ENCODE measurements at places on chromosomes 6 and 20.

- no peak for DNase-seq
Observed at GRCh38 chr6:26411751-26412150, 9.7 kb downstream of the BTN3A1 start.

DNA sequence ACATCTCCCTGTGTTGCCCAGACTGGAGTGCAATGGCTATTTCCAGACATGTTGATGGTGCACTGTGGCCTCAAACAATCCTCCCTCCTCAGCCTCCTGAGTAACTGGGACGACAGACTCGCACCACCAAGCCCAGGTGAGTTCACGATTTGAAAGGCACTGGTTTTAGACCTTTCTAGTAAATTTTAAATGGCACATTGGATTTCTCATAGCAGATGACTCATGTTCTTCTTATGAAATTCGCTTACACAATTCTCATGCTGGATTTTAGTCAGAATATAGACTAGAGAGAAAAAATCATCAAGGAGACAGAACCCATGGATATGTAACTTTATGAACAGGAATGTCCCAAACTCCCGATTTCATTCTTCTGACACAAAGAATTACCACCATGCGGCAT lies 18.1 kb upstream of the PXDC1 start:
- DNase-seq: no peak

DNA sequence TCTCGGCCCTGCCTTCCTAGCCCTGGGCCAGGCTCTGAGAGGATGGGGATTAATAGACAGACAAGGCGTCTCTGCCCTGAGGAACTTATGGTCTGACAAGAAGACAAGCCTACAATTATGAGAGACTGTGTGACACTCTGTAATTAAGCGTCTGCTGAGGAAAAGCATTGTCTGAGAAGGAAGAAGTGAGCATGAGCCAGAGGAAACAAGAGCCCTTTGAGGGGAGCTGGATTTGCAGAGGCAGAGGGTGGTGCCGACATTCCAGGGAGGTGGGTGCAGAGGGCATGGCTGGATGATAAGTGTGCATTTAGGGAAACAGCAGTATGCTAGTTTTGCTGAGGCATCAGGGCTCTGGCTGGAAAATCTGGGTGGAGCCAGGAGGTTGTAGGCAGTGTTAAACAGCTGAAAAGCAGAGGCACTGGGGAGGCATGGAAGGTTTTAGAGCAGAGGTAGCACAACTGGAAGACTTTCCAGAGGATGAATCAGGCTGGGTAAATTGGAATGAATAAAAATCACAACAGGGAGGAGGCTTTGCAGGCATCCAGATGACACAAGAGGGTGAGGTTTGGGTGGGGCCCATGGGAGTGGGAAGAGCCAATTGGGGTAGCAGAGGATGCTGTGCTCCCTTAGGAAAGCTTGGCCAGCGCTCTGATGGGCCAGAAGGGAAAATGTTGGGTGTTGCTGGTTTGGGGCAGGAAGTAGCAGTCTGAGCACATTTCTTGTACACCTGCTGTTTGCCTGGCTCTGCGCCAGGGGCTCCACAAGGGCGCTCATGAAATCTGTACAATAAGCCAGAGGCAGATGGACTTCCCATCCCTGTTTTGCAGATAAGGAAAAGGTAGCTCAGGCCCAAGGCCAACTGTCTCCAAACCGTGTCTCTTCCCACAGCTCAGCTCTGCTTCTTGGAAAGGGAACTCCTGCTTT lies 74.0 kb upstream of the MYL9 start:
- DNase-seq: peak; percentile 54

GRCh38 chr6:46014511-46015118 lies 1.0 kb downstream of the CLIC5 start:
- no peak for DNase-seq

GRCh38 chr6:128135325-128135724 lies 234.5 kb upstream of the THEMIS start:
- DNase-seq: no peak

DNA sequence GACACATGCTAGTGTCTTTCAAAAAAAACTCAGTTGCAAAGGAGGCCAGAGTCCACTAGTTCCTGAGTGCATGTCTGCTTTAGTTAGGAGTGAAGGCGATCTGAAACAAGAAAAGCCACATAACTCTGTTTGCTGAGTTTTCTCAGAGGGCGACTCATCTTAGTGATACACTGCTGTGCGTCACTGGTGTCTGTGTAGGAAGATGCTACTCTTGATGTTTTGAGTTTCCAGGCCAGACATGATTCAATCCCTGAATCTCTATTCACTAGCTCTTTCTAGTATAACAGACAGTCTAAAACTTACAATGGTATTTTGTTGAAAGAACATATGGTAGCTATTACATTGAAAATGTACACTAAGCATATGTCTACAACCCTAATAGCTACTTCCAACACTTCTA lies 60.9 kb downstream of the GFRAL start:
- DNase-seq: no peak

- no peak for DNase-seq
Observed at GRCh38 chr6:150301846-150302519, 66.8 kb upstream of the IYD start.

- DNase-seq: no peak
Observed at GRCh38 chr6:45757443-45758130, 258.1 kb downstream of the CLIC5 start.

- no peak for DNase-seq
Observed at GRCh38 chr6:31351401-31352309, 5.3 kb downstream of the HLA-B start.

DNA sequence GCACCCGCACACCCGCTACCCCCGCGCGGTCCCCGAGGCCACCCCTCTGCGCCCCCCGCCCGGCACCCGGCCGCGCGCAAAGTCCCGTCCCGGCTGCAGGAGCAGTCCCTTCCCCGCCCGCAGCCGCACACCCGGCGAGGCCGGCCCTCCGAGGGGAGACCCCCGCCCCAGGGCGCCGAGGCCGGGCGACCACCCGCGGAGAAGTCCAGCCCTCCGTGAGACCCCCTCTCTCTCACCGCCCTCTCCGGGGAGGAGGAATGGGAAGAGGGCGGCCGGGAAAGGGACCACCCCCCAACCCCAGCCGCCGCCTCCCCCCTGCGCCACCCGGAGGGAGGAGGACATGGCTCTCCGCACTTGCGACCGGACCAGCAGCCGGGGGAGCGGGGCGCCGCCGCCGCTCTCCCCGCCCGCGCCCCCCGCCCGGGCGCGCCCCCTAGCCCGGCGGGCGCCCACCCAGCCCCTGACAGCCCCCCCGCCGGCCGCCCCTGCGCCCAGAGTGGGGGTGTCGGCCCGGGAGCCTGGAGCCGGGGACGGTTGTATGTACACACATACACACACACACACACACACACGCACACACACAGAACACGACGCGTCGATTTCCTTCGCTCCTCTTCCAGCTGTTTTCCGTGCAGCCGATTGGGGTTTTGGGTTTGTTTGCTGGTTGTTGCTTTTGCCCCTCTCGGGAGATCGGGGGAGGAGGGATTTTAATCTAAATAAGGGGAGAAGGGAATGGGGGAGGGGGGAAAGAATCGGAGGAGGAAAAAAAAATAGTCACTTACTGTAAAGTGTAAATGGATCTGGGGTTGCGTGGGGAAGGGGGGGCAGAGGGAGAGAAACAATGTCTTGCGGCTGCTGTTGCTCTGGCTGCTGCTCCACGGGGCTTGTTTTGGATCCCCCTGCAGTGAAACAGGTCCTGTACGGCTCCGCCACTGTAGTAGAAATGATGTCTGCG lies at the start of gene ATXN1:
ATXN1 (minus strand) TSS at position 945 of the 955 bp plus-strand sequence.
- peak; percentile 77 for DNase-seq

DNA sequence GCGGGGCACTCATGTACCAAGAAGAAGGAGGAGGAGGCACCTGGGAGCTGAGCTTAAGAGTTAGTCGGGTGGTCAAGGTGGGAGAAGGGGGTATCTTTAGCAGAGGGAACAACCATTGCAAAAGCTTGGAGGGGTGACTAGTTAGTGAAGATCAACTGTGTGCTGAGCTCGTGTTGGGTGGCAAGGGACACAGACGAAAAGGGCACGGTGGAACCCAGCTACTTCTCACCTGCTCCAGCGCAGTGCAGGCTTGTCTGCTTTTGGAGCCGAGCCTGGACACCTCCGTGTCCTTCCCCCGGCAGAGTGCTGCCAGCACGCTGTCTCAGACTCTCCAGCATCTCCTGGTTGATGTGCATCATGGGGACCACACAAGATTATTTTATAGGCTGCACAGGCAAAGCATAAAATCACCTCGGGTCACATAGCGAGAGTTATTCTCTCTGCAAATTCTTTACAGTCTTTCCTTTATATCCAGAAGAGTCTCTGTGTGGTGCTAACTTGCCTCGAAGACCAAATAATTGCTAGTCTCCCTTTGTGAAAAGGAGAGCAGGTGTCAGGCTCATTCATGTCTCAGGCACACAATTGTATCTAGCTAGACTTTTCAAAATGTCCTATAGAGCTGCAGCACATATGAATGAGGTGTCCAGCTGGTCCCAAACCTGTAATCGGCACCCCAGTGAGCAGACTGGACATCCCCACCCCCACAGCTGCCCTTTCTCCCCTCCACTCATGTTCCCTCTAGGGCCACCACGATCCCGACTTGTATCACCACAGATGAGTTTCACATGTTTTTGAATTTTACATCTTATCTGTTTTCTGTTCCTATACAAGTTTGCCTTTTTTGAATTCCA lies 123.4 kb downstream of the CEBPB start:
- DNase-seq: no peak

DNA sequence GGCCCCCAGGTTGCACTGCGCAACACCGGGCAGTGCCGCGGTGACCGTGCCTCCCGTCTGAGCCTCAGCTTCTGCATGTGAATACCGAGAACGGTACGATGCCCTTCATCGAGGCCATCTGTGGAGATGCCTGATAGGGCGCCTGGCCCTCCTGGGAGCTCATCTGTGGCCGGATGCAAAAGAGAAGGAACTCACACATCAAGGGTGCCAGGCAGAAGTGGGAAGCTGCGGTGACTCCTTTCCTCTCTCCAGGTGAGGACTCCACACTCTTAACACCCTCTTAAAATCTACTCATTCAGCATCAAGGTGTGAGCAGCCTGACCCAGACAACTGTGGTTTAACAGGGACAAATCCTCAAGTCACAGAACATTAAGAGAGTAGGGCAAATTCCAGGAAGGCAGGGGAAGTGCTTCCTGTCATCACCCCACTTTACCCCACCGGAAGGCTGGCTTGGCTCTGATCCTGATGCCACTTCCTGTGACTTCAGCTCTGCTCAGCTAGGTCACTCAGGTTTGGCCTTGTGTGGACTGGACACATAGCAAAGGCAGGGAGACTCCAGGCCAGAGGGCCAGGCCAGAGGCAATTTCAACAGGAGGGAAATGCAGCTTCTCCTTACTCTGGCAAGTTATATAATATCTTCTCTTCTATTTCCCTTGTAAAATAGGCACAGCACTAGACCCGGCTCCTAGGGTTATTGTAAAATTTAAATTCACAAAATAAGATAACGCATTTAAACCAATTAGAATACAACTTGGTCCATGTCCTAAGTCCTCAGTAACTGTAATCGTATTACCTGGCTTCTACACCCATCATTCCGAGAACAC lies 69.4 kb downstream of the CPNE5 start:
- no peak for DNase-seq

DNA sequence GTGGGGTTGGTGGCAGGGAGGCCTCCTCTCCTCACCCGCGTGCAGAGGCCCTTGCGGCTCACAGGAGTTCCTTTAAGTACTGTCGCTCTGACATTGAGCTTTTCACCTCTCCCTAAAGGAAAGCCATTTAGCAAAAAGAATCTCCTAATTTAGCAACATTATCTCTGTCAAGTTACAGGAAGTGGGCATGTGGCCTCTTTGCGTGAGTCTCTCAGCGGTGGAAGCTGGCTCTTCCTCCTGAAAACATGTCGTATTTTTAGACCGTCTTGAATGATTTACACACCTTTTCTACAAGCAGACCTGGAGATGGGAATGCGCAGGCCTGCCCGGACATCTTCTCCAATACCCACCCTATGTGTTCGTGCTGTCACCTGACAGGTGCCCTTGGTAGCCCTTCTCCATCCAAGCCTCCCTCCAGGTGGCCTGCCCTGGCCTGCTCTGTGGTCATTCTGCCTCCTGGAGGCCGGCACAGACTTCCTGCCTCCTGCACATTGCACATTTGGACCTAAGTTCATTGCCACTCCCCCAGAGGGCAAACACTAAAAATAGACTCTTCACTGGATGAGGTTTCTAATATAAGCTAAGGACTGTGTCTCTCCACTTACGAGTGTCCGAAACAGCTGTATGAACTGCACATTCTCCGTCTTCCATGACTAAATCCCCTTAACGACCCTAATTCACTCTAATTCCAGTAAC lies 18.5 kb upstream of the PHACTR3 start:
- no peak for DNase-seq

DNA sequence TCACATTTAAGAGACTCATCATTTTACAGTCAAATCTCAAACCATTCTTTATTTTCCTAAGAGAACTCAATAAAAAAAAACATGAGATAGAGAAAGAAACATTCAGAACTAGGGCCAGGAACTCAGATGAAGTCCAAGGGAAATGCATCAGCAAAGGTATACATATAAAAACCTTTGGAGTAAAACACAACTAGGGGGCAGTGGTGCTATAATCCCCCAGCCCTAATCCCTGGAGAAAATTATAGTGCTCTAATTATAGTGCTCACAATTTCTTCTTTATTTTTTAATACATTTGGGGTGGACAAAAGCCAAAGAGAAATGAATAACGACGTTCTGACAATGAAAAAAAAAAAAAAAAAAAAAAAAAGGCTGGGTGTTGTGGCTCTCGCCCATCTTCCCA lies 100.6 kb upstream of the EMILIN3 start:
- no peak for DNase-seq

DNA sequence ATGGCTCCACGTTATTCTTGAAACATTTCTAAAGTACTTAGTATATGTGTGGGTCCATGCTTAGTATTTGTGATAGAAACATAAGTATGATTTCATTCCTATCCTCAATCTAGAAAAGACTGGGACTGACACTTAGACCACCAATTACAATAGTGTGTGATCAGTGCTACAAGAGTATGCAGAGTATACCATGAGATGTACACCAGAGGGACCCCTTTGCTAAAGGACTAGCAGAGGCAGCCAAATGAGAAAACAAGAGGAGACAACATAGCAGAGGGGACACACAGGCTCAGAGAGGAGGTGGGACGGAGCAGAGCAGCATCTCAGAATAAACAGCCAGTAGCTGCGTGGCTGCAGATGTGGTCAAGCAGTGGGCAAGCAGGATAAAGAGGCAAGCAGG lies 21.0 kb downstream of the RMND1 start:
- DNase-seq: no peak

Data from left lobe of liver (tissue), 2 donors.